Hematopoietic multipotent progenitor cell treated with erythropoietin and hydrocortisone succinate and interleukin-3 and kit ligand, for 17 days (in vitro differentiated cells): ENCODE measurements at places on chromosomes 16 and 17.
A peak's percentile ranks its signal among the peaks of the same experiment; 100 is the strongest.

DNA sequence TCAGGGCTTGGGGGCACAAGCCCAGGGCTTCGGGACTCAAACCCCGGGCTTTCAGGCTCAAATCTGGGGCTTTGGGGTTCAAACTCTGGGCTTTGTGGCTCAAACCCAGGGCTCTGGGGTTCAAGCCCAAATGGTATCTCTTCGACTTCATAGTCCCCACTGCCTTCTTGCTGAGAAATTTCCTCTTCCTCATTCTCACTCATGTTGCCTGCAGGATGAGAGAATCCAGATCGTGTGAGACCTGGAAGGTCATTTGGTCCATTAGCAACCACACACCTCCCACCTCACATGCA lies 576 bp downstream of the ZNF768 start:
- no peak for DNase-seq

DNA sequence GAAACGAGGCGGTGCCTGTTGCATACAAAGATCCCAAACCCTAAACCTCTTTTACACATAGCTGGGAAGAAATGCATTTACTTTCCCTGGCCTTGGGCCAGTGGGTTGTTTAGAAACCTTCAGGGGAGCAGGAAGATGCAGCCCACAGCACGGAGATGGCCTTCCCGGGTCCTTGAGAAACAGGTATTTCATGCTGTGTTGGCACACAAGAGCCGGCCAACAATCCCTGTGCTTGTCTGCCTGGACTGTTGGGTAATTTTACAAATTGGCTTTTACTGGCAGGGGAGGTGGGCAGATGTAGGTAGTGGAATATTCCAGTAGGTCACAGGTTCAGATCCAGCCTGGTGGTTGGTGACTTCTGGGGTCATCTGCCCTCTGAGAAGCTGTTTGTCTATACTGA lies 148.0 kb downstream of the FOXL1 start:
- DNase-seq: no peak

GRCh38 chr17:50904518-50905459 lies 38.6 kb upstream of the TOB1 start:
- DNase-seq: no peak

- DNase-seq: no peak
Measured at GRCh38 chr16:86241681-86242080, 268.6 kb upstream of the FOXF1 start.

DNA sequence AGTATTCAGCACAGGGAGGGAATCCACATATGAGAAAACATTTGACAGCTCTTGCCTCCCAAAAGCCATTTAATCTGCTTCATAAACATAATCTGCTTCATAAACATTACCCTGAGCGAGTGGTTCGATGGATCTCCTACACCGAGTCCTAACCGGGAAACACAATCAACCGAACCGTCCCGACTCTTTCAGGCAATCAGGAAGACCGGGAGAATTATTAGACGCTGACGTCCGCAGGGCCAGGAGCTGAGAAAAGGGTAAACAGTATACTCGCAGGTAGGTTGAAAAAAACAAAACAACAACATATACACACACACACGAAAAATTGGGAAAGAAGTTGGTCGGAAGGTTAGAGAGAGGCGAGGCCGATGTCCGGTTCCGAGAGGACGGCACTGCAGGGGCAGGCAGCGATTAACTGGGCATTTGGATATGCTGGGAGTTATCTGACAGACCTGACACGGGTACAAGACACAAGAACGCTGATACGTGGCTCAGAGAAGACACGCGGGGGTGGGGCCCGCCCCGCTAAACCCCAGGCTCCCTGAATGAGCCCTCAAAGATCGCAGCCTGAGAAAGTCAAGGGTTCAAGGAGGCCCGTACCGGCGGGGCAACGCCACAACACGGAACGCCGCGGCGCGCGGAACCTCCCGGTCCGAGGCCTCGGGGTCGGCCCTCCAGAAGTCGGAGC lies 585 bp downstream of the AP1G1 start:
- peak; percentile 85 for DNase-seq

- DNase-seq: peak; percentile 19
Measured at GRCh38 chr17:40063901-40064531, 1.3 kb downstream of the THRA start.

DNA sequence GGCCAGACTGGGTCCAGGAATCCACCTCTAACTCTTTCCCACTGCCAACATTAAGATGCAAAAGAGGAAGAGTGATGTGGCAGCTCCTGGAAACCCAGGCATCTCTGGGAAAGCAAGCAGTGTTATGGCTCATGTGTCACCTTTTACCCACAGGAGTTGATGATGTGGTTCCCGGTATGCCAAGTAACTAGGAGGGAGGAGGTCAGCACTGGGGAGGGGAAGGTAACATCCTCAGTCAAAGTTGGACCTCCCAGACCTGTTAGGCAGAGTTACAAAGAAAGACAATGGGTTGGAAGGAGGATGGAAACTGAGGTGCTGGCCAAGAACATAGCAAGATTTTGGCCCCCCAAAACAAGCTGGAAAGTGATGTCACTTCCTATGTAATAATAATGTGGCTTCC lies 11.4 kb downstream of the KRABD2 start:
- no peak for DNase-seq

GRCh38 chr17:41301204-41301790 lies 1.4 kb downstream of the KRTAP29-1 start:
- DNase-seq: no peak

- DNase-seq: no peak
Measured at GRCh38 chr16:20107083-20107482, 33.4 kb upstream of the GPR139 start.
